Glomerular endothelial cell (primary cell): ENCODE measurements at places on chromosomes 11 and 22. TPM values are rescaled to one million over a fixed set of nuclear protein-coding genes. Genes with fewer than 3 reads are reported as not detected.

HYOU1 gene
- 144 and 195 TPM in 2 replicates for total RNA-seq

C11orf91 gene
- total RNA-seq, result 2.0 TPM in 1 of 2 replicates, not detected in the other

SLC16A8 gene
- not detected in 2 replicates for total RNA-seq

SRRD gene
- 17.0 and 31.3 TPM in 2 replicates for total RNA-seq

C22orf39 gene
- total RNA-seq, result 23.4 and 32.3 TPM in 2 replicates

OR10G8 gene
- not detected in 2 replicates for total RNA-seq

SCN3B gene
- 5.4 and 5.8 TPM in 2 replicates for total RNA-seq
